ENCODE measurements at places on chromosomes 12 and 14.

GRCh38 chr12:88960213-88960878, 380.1 kb upstream of the KITLG start:
- H3K4me1 ChIP-seq: no peaks in the 10 kb centered on the region
- H3K36me3 ChIP-seq: no peaks in the 10 kb centered on the region
- DNase-seq: no peak
- no peaks in the 10 kb centered on the region for H3K27me3 ChIP-seq
- H3K27ac ChIP-seq: no peak overlapping the region

GRCh38 chr12:53956251-53956887, 1.7 kb downstream of the HOXC12 start:
- DNase-seq: no peak
- peaks cover 53% of the 10 kb centered on the region for H3K27me3 ChIP-seq
- no peak overlapping the region for H3K27ac ChIP-seq
- peaks cover 27% of the 10 kb centered on the region for H3K4me1 ChIP-seq
- no peaks in the 10 kb centered on the region for H3K36me3 ChIP-seq
- H3K4me3 ChIP-seq: no peak overlapping the region

- no peak for DNase-seq
- H3K4me1 ChIP-seq: no peaks in the 10 kb centered on the region
- no peaks in the 10 kb centered on the region for H3K27me3 ChIP-seq
- no peak overlapping the region for H3K4me3 ChIP-seq
- no peaks in the 10 kb centered on the region for H3K36me3 ChIP-seq
- H3K27ac ChIP-seq: no peak overlapping the region
These were observed 214.9 kb downstream of the CNTN1 start for GRCh38 chr12:40907115-40907527.

DNA sequence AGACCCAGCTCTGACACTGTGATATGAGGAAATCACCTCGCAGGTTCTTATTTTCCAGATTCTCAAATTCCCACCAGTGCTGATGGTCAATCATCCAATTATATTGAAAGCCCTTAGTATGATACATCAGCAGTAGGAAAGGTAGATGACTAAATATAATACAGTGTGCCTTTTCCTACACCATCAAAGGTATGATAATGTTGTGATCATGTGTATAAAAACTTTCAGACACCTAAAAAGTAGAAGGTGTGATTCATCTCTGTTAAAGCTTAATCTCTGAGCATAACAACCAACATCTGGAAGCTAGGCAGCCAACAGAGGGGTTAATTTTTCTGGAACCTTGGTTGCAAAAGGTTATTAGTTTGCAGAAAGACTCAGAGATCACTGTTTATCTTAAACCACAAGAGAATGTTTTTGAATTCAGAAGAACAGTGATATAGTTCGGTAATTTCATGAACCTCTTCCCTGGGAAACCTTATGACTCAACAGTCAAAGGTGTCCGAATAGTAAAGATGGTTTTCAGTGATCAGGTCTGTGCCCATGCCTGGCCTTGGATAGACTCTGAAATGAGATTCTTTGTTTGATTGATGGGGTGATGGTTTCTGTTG, 122.5 kb downstream of the ETV6 start:
- no peak for DNase-seq
- H3K36me3 ChIP-seq: no peaks in the 10 kb centered on the region
- H3K4me3 ChIP-seq: no peak overlapping the region
- H3K27me3 ChIP-seq: no peaks in the 10 kb centered on the region

DNA sequence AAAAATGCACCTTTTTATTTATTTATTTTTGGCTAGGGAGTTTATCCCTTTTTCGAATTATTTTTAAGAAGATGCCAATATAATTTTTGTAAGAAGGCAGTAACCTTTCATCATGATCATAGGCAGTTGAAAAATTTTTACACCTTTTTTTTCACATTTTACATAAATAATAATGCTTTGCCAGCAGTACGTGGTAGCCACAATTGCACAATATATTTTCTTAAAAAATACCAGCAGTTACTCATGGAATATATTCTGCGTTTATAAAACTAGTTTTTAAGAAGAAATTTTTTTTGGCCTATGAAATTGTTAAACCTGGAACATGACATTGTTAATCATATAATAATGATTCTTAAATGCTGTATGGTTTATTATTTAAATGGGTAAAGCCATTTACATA, 14.9 kb upstream of the SNAPC1 start:
- H3K4me1 ChIP-seq: peaks cover 48% of the 10 kb centered on the region
- no peak overlapping the region for H3K4me3 ChIP-seq
- H3K27ac ChIP-seq: peak overlapping the region; percentile 93
- no peaks in the 10 kb centered on the region for H3K27me3 ChIP-seq
- no peak for DNase-seq
- H3K36me3 ChIP-seq: peaks cover 27% of the 10 kb centered on the region

DNA sequence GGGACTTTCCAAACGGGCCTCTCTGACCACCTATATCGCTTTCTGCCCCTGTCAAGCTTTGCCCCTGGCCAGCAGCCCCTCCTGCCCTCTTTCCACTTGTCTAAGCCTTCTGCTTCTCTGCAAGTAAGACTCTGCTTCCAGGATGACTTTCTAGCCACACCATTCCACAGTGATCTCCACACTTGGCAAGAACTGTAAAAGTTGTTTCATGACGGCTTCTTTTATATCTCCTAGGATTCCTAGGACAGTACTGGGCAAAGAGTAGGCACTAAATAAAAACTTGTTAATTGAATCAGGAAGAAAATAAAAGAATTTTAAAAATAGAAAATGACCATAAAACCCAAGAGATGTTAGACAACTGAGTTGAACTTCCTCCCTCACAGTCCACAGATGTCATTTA, 1.8 kb upstream of the PTPN21 start:
- H3K27ac ChIP-seq: no peak overlapping the region
- DNase-seq: no peak
- no peaks in the 10 kb centered on the region for H3K27me3 ChIP-seq
- H3K36me3 ChIP-seq: no peaks in the 10 kb centered on the region
- peaks cover 23% of the 10 kb centered on the region for H3K4me1 ChIP-seq

GRCh38 chr14:50676814-50677516, 8.9 kb upstream of the SAV1 start:
- H3K4me3 ChIP-seq: no peak overlapping the region
- no peaks in the 10 kb centered on the region for H3K27me3 ChIP-seq
- peak overlapping the region; percentile 30 for H3K27ac ChIP-seq
- H3K36me3 ChIP-seq: no peaks in the 10 kb centered on the region
- DNase-seq: no peak

DNA sequence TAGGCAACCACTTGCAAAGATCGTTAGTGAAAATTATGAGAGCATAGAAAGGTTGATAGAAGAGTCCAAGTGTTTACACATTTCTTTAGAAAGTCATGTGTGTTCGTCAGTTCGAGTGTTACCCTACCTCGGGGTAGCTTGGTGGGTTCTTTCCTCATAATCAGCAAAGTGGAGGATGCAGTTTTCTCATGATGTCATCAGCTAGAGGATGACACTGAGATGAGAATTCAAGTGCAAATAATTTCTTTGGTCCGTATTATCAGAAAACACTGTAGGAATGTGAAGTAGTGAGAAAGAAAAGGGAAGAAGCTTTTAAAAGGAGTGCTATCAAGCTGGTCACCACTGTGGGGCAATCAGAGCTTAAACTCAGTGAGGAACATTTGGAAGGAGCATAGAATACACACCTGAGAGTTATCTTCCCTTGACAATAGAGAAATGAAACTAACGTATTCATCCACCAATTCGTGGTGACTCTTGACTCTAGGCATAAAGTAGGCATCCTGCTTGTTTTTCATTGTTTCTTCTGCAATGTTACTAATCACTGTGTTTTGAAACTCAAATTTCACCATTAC, 1340.9 kb upstream of the TMEM132C start:
- no peak for DNase-seq
- no peaks in the 10 kb centered on the region for H3K27me3 ChIP-seq
- H3K36me3 ChIP-seq: no peaks in the 10 kb centered on the region
- no peaks in the 10 kb centered on the region for H3K4me1 ChIP-seq

DNA sequence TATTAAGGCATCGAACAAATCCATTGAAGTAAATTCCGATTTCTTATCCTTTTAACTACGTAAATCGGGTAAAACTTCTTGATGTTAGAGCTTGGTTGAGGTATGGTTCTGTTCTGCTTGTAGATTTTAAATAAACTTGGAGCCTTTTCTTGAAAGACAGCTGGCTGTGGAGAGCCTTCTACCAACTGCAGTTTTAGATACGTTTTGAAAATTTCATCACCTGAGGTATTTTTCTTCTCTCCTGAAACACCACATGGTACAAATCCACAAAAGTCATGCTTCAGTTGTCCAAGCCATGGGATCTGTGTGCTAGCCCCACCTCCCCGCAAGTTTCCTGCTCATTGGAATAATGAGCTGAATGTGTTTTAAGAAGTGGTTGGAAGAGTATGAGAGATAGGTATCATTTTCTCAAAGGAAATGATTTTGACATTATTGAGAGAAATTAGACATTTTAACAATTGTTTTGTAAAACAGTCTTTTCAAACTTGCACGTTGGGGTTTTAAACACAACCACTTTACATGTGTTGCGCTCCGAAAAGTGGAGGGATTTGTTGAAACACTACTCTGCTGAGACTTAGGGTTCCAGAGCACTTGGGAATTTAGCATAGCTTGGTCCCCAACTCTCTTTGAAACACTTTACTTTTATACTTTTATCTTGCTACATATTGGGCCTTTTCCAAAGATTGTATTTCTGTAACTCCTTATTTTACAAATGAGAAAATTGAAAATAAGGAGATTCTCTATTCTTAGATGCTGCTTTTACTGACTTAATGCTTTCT, 1.4 kb downstream of the PPM1A start:
- H3K27ac ChIP-seq: peak overlapping the region; percentile 96
- no peaks in the 10 kb centered on the region for H3K36me3 ChIP-seq
- no peaks in the 10 kb centered on the region for H3K4me1 ChIP-seq
- DNase-seq: no peak
- no peaks in the 10 kb centered on the region for H3K27me3 ChIP-seq

- no peak for DNase-seq
- no peaks in the 10 kb centered on the region for H3K27me3 ChIP-seq
- H3K4me3 ChIP-seq: no peak overlapping the region
- H3K27ac ChIP-seq: no peak overlapping the region
- no peaks in the 10 kb centered on the region for H3K36me3 ChIP-seq
These were observed 526.4 kb upstream of the LMO3 start for GRCh38 chr12:17132336-17132735.

DNA sequence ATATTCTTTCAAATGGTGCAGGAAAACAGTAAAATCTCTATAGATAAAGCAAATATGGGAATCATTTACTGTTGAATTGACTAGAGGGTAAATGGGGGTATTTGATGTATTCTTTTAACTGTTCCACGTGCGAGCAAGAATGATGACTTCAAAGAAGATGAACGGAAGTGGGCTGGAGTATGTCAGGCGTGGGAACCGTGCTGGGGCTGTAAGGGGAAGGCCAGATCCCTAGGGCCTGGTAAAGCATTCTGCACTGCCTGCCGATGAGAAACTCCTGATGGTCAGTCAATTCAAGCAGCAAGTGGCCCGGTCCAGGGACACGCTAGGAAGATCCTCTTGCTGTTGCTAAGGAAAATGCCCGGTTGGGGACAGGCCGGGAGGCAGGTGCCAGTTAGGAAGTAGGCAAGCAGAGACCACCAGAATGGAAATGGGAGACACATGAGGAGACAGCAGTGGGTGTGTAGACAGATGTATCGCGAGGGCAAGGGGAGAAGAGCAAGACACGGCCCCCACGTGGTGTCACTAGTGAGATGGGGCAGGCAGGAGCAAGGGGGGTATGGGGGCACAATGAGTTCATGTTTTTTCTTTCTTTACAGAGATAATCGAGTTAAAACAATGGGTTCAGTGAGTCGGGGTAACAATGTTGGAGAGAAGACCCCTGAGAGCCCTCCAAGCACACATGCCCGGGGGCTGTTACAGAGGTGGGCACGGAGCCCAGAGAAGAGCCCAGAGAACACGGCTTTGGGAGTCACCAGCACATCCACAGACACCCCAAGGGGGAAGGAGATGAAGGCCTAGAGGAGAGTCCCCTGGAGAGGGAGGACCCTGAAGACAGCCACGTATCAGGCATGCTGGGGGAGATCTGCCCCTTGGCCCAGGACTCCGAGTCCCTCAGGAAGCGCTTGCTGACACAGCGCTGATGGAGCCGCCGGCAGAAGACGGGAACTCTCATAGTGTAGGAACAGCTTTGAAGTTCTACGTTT, 37.2 kb downstream of the FBXO21 start:
- H3K36me3 ChIP-seq: peaks cover 57% of the 10 kb centered on the region
- H3K4me1 ChIP-seq: no peaks in the 10 kb centered on the region
- no peak overlapping the region for H3K27ac ChIP-seq

DNA sequence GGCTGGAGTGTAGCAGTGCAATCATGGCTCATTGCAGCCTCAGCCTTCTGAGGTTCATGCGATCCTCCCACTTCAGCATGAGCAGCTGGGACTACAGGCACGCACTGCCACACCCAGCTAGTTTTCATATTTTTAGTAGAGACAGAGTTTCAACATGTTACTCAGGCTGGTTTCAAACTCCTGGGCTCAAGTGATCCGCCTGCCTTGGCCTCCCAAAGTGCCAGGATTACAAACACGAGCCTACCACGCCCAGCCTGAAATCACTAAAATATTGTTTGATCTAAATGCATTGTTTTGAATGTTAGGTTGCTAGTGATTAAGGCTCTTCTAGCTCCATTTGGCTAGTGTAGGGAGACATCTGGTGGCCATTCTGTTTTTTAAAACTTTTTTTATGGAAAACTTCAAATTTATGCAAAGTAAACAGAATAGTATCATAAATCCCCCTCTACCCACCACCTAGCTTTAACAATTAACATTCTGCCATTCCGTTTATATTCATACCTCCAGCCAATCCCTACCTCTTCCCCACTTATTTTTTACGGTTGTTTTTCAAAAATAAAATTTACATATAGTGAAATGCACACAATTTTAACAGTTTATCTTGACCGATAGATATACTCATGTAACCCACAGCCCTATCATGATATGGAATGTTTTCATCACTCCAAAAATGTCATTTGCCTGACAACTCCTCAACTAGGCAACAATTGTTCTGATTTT, 37.8 kb downstream of the MYO1H start:
- no peaks in the 10 kb centered on the region for H3K4me1 ChIP-seq
- H3K27me3 ChIP-seq: no peaks in the 10 kb centered on the region
- no peak overlapping the region for H3K27ac ChIP-seq

GRCh38 chr14:102471921-102472790, 37.4 kb downstream of the ANKRD9 start:
- no peaks in the 10 kb centered on the region for H3K4me1 ChIP-seq
- no peak for DNase-seq
- no peaks in the 10 kb centered on the region for H3K36me3 ChIP-seq
- no peaks in the 10 kb centered on the region for H3K27me3 ChIP-seq
- H3K27ac ChIP-seq: no peak overlapping the region
